ENCODE measurements at places on chromosomes 7 and 10.

GRCh38 chr7:46024263-46024916 is 103.3 kb upstream of the IGFBP3 start:
- DNase-seq: no peak

GRCh38 chr10:21820952-21821351 is 182.6 kb downstream of the DNAJC1 start:
- no peak for DNase-seq

GRCh38 chr7:126790763-126791162 is 462.0 kb downstream of the GRM8 start:
- no peak for DNase-seq

DNA sequence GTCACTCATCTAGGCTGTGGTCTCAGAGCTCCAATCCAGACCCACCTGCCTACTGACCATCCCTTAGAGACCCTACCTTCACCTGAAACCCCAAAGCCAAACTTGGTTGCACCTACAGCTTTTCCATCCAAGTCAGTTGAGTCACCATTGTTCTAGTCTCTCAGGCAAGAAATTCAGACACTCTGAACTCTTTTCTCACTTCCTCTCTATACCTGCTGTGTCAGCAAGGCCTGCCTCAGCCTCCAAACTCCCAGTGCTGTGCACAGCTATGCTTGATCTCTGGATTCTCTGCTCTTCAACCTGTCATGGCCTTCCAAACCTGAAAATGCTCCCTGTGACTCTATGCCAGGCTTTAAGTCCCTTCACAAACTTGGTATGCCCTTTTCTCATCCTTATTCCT is 47.4 kb upstream of the MTURN start:
- DNase-seq: no peak

DNA sequence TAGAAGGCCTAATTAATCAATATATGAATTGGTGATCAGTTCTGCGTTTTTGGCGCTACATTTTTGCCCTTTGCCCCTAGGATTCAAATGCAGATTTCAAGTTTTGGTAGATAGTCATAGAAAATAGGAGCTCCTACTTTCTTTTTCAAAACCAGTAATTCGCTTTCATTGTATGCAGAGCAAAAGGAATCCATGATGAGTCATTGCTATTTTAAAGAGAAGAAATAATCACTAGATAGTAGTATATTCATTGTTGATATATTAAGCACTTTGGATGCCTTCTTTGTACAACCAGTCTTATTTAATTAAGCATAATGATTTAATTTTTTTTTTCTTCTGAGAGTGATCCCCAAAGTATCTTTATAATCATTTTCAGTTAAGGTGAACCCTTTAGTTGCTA is 50.3 kb downstream of the CSTF2T start:
- no peak for DNase-seq

DNA sequence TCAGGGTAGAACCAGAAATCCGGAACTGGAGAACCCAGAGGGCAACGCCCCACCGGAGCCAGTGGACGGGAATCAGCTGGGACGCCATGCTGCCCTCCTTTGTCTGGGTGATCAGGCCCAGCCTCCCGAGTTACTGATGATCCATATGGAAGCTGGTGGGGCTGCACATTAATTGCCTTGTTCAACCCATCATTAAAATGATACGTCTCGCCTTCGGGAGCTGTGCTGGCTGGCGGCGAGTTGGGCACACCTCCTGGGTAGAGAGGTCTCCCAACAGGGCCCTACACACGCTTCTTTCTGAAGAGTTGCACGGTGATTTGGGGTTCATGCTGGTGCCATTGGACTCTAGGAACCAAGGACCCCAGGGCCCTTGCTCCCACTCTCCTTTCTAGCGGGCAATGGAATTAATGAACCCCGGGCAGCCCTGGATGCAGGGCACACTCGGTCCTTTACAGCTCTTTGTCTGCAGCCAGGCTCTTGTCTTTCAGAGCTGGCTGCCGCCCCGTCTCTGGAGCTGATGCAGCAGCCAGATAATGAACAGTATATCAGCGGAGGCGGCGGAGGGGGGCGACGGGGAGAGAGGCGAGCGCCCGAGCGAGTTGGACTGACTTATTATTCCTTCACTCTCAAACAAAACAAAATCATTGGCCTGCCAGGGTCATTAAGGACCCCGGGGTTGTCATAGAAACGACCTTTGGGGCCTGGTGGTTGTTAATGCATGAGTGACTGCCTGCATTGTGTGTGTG is 412.2 kb upstream of the ZMIZ1 start:
- no peak for DNase-seq

GRCh38 chr7:47836503-47837202 is 111.6 kb downstream of the PKD1L1 start:
- DNase-seq: no peak

GRCh38 chr7:2904202-2904601 is 60.1 kb upstream of the GNA12 start:
- no peak for DNase-seq

DNA sequence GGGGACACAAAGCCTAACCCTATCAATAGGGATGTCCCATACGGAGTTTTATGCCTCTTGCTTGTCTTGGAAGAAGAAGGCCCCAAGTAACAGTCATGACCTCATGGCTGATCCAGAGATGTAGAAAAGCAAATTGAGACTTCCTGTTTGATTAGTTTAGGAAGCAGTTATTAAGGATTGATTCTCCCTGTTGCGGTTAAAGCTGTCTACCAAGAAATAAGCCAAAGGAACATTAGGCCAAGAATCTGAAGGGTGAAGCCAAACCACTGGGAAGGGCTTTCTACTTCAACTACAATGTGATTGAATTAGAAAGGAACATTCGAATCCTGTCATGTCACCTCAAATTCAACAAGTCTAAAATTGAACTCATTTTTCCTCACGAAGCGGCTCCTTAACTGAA is 60.5 kb upstream of the AGBL3 start:
- no peak for DNase-seq
